ENCODE measurements at places on chromosomes 1 and 21.

- no peak for DNase-seq
Measured at GRCh38 chr21:16789636-16790035, 723.2 kb upstream of the CXADR start.

DNA sequence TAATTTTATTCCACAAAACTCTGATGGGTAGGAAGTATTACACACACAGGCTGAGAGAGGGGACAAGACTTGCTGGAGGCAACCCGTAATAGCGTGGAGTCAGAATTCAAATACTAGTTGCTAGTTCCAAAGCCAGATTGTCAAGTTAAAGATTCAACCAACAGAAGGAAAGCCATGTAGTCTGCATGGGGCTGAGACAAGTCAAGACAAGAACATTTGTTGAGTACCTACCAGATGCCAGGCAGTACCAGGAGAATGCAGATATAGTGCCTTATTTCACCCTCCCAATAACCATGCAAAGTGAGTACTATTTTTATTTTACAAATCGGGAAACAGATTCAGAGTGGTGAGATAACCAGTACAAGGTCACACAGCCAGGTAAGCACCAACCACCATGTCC lies 110.4 kb upstream of the SPATA6 start:
- no peak for DNase-seq

DNA sequence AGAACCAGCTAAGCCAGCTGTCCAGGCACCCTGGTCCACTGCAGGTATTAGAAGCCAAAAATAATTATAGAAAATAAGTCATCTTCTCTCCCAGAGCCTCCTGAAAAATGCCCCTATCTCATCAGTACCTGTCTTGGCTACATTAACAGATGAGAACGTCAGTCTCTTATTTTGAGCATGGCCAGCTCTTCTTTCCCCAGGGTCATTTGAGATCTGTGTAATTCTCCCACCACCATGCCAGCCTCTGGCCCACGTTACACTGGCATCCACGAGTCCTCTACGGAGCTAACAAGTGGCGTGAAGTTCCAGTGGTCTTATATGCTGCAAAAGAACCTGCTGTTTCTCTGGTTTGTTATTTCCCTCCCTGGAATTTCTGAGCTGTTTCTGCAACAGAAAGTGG lies 118.0 kb downstream of the ATP5PO start:
- DNase-seq: no peak

DNA sequence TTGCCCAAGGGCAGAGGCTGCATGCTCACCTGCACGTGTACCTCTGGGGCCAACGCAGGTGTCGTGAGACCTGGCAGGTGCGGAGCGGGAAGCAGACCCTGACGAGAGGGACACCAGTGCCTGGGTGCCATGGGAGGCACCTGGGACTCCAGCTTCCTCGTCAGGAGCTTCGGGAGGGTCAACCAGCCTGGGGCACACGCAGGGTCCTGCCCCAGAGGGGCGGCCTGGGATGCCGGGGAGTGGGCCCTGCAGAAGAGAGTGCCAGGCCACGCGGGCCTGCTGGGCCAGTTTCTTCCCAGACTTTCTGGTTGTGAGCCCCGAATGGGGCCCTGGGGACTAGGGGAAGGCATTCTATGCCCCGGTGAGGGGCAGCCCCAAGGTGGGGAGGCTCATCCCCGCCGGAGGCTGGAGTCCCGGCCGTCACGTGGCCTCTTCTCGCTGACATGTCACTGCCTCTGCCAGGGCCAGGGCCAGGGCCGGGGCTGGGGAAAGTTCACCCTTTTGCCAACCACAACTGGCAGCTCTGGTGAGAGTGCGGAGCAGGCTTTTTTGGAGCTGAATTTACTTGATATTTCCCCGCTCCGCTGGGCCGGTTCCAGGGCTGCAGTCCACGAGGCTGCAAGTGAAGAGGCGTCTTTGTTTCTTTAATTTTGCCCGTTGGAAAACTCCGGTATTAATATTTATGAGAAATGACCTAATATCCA lies 38.5 kb upstream of the ACTRT2 start:
- no peak for DNase-seq

GRCh38 chr1:11116318-11116717 lies 16.6 kb upstream of the EXOSC10 start:
- DNase-seq: no peak

- peak; percentile 53 for DNase-seq
Measured at GRCh38 chr1:82597649-82598048, 796.9 kb downstream of the ADGRL2 start.

GRCh38 chr1:84410328-84411095 lies 12.2 kb downstream of the DNASE2B start:
- no peak for DNase-seq

- no peak for DNase-seq
Measured at GRCh38 chr1:22139066-22139594, 3.8 kb downstream of the WNT4 start.

DNA sequence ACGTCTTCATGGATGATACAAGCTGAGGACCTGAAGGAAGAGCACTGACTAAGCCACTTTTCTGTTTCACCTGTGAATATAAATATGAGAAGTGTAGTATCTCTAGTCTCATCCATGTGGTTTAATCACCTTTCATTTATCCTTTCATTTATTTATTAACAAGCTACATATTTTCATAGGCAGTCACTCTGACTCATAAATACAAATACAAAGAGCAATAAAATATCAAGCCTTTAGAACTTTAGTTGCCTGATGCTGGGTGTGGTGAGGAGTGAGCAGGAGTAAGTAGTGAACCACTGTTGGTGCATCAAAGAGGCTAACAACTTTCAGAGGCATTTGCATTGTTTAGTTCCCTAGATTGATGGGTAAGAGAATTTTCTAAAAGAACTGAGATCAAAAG lies 269.0 kb upstream of the C1orf87 start:
- DNase-seq: no peak

- no peak for DNase-seq
Measured at GRCh38 chr1:20126806-20127440, 7.6 kb upstream of the PLA2G2D start.

- DNase-seq: peak; percentile 57
Measured at GRCh38 chr1:147515045-147515869, 26.0 kb upstream of the BCL9 start.

GRCh38 chr1:24925963-24926362 lies 4.1 kb downstream of the RUNX3 start:
- DNase-seq: no peak

- DNase-seq: peak; percentile 5
Measured at GRCh38 chr1:22710701-22711049, at the start of gene EPHB2. EPHB2 (plus strand) TSS chr1:22710839; CDS start chr1:22710983, 144 bp downstream.

GRCh38 chr1:3614755-3615742 lies 3.7 kb upstream of the MEGF6 start:
- DNase-seq: peak; percentile 81

DNA sequence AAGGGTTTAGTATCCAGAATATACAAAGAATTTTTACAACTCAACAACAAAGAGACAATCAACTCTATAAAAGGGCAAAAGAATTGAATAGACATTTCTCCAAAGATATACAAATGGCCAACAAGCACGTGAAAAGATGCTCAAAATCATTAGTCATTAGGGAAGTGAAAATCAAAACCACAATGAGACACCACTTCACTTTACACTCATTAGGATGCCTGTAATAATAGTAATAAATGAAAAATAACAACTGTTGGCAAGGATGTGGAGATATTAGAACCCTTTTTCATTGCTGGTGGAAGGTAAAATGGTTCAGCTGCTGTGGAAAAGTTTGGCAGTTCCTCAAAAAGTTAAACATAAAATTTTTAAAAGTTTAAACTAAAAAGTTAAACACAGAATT lies 7.0 kb upstream of the ABCD3 start:
- DNase-seq: no peak

GRCh38 chr1:63269571-63269970 lies 52.8 kb upstream of the FOXD3 start:
- no peak for DNase-seq

GRCh38 chr1:175154629-175155472 lies 37.7 kb downstream of the KIAA0040 start:
- peak; percentile 24 for DNase-seq

GRCh38 chr21:38652396-38652795 lies 153.3 kb upstream of the ETS2 start:
- DNase-seq: no peak

GRCh38 chr21:25127007-25127406 lies 480.3 kb downstream of the MRPL39 start:
- no peak for DNase-seq

DNA sequence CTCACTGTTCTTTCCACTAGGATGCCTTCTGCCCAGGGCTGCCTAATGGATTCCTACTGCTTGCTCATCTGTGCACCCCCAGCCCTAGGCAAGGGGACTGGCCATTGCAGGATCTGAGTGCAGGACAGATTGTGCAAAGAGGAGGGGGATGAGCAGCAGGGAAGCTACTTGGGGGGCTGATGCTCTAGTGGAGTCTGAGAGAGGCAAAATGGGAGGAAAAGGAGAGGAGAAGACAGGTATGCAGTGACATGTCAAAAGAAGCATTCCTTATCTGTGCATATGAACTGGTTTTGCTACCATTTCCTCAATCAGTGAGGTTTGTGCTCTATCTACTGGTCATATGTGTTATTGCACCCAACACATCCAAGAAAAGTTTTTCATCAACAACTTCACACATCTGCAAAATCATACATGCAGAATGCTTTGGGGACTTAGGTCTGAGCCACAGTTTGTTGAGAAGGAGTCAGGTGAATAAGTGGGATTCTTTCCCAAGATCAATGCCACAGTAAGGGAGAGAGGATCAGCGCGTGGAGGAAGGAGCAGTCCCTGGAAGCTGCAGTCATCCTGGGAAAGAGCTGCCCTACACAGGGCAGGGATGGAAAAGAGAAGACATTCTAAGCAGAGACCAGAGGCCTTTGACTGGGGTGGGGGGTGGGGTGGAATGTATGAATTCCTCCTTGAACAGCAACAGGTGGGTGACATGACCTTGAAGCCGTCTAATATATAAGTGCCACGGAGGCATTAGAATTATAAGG lies 14.4 kb downstream of the SLC5A9 start:
- peak; percentile 9 for DNase-seq

GRCh38 chr1:53391982-53392381 lies 64.1 kb upstream of the LRP8 start:
- DNase-seq: no peak

- DNase-seq: peak; percentile 8
Measured at GRCh38 chr21:15837645-15838044, 107.9 kb downstream of the USP25 start.

- no peak for DNase-seq
Measured at GRCh38 chr1:94462606-94463005, 44.4 kb downstream of the ABCD3 start.

- no peak for DNase-seq
Measured at GRCh38 chr1:51788938-51789337, 89.6 kb downstream of the NRDC start.

DNA sequence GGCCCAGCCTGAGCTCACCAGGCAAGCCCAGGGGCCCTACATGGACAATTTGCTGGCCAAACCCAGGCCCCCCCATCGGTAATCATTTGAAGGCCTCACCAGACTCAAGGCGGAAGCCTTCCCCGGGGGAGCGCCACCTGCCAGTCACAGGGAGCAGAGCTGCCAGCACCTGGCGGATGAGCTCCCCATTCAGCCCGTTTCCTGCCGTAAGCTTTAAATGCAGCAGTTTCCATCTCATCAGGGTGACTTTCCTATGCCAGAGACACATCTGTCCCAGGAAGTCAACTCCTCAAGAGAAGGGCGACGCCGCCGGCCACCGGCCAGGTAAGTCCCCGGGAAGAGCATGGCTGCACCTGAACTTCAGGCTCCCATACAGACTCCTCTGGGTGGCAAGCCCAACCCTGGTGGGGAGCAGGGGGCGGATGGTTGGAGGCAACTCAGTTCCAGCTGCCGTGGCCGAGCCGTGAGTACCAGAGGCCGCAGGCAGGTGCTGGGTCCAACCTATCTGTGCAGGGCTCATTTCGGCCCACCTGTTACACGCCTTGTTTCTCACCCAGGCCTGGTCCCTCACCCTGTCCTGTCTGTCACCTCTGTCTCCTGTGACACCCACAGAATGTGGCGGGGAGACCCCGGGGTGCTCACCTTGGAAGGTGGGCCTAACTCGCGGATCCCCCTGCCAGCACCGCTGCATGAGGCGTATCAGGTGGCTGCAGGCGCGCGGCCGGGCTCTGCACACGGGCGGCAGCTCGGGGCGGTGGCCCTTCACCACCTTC lies 20.7 kb downstream of the RIPK4 start:
- DNase-seq: no peak

DNA sequence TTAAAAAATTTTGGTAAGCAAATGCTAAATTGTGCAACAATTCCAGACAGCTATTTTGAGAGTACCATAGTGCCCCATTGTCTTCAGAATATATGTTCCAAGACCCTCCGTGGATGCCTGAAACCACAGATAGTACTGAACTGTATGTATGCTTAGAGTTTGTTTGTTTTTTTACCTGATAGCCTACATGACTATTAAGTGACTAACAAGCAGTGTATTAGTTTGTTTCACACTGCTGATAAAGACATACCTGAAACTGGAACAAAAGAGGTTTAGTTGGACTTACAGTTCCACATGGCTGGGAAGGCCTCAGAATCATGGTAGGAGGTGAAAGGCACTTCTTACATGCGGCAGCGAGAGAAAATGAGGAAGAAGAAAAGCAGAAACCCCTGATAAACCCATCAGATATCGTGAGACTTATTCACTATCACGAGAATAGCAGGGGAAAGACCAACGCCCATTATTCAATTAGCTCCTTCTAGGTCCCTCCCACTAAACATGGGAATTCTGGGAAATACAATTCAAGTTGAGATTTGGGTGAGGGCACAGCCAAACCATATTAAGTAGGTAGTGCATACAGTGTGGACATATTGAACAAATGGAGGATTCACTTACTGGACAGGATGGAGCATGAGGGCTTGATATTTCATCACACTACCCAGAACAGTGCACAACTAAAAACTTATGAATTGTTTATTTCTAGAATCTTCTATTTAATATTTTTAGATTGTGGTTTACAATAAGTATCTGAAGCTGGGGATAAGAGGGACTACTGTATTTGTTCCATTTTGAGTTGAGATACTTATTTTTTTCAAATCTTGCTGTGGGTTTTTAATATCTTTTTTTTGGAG lies 78.5 kb downstream of the LHX9 start:
- no peak for DNase-seq

DNA sequence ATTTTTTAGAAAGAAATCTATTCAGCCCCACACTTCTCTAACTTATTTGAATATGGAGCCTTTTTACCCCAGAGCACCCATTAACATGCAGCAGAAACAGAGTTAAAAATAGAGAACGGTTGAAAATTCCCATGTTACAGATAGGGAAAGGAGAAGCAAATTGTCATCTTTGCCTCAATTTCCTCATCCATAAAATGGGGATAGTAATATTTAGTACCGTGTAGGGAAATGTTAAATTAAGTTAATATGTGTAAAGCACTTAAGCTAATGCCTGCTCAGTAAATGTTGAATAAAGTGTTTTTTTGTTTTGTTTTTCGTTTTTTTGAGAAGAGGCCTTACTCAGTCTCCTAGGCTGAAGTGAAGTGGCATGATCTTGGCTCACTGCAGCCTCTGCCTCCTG lies 50.3 kb downstream of the NAV1 start:
- no peak for DNase-seq

Data from NCI-H226 (cell line).